ENCODE measurements at places on chromosomes 5 and 9. TPM values are rescaled to one million over a fixed set of nuclear protein-coding genes. Genes with fewer than 3 reads are reported as not detected.

The PHF24 gene
- total RNA-seq = 0.54 TPM

The ADAMTS16 gene
- not detected for total RNA-seq

The SRD5A1 gene
- total RNA-seq = 14.2 TPM

The SNCAIP gene
- total RNA-seq = not detected

The PAXX gene
- 48.4 TPM for total RNA-seq

The STK32A gene
- not detected for total RNA-seq

The FBP1 gene
- not detected for total RNA-seq

The GPR151 gene
- not detected for total RNA-seq

All from foreskin keratinocyte (primary cell).